ENCODE measurements at places on chromosomes 5 and 9.

GRCh38 chr9:100640447-100641050 lies 62.7 kb downstream of the CAVIN4 start:
- DNase-seq = no peak

GRCh38 chr9:124831642-124832364 lies 21.5 kb upstream of the WDR38 start:
- DNase-seq = no peak

DNA sequence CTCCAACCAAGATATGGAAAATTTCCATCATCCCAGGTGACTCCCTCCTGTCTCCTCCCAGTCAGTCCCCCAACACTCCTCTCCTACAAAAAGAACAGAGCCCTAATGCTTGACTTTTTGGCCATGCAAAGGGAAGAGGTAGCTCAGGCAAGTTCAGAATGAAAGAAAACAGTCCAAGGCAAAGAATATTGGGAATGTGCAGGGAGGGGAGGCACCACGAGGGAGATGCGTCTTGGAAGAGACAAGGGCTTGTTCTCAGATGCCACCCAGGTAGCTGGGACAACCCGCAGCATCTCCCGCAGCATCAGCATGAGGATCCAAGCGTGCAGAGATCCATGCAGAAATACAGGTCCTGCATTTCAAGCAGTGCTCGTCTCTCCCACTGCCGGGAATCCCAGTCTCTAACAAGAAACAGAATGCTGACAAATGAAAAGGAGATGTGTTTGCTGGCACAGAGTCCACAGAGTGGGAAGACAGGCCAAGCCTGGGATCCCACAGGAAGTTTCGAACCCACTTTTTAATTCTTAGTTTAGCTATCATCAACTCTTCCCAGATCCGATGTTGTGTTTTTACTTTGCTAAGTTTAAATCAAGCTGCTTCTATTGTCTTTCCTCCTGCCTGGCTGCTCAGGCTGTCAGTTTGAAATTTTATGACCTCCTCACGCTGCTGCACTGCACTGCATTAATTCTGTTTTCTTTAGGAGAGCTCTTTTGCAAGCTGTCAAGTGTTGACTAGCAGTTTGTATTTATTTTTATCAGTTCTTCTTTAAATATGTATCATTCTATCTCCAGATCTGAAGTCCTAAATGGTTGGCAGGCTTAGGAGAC lies 86.8 kb upstream of the OSMR start:
- DNase-seq = no peak

GRCh38 chr9:121966706-121967105 lies 126.4 kb downstream of the TTLL11 start:
- no peak for DNase-seq

GRCh38 chr9:124453586-124454191 lies 3.4 kb downstream of the ADGRD2 start:
- DNase-seq = peak; percentile 63

DNA sequence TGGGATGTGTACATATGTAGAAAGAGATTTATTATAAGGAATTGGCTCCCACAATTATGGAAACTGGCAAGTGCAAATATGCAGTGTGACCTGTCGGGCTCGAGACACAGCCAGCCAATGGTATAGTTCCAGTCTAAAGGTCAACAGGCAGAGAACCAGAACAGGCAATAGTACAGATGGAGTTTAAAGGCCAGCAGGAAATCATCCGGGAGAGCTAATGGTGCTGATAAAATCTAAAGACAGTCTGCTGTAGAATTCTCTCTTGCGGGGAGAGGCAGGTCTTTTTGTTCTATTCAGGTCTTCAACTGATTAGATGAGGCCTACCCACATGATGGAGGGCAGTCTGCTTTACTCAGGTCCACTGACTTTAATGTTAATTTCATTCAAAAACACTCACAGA lies 21.8 kb downstream of the ANKRD31 start:
- DNase-seq = no peak

DNA sequence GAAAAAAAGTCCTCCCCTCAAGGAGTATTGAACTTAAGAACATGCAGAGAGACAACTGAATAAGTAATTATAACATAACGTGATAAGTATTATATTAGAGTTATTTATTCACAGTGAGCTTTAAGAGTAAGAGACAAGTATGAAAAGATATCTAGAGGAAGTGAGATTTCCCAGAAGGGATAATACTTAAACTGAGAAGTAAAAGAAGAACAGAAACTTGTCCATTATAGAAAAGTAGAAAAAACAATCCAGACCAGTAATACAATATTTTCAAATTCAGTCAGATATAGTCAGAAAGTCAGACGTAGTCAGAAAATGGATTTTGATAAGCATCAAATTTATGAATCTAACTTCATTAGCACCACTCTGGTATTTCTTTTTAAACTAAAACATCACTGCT lies 613.0 kb upstream of the CCNG1 start:
- DNase-seq = no peak

DNA sequence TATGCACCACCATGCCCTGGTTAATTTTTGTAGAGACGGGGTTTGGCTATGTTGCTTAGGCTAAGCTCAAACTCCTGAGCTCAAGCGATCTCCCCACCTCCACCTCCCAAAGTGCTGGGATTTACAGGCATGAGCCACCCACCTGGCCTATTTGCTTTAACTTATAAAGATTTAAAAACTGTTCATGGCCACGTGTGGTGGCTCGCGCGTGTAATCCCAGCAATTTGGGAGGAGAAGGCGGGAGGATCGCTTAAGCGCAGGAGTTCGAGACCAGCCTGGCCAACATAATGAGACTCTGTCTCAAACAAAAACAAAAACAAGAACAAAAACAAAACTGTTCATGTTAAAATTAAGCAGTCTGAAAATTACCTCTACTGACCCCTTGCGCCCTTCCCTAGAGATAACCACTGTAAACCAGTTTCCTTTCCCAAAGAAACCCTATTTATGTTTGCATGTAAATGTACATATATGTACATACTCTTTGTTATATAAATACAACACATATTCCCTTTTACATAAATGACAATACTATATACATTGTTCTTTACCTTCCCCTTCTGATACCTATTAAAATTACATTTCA lies 1.5 kb downstream of the AK6 start:
- peak; percentile 15 for DNase-seq

- DNase-seq = no peak
Measured at GRCh38 chr9:136243631-136244030, 2.0 kb downstream of the QSOX2 start.

GRCh38 chr5:174505621-174506020 lies 218.8 kb upstream of the MSX2 start:
- no peak for DNase-seq

DNA sequence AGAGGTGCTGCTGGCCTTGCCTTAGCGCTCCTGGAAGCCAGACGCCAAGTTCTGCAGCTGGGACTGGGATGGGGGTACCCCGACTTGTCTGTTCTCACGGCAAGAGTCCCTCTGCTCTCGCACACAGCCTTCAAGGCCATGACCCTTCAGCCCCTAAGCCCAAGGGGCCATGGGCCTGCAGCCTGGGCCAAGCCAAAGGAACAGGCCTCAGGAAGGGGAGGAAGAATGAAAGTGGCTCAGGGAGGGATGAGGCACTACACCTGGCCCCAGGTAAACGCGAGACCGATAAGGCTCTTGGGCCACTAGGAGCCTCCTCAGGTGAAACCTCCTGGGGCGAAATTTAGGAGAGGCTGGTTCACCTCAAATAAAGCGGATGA lies 3.9 kb downstream of the EBF1 start:
- no peak for DNase-seq

DNA sequence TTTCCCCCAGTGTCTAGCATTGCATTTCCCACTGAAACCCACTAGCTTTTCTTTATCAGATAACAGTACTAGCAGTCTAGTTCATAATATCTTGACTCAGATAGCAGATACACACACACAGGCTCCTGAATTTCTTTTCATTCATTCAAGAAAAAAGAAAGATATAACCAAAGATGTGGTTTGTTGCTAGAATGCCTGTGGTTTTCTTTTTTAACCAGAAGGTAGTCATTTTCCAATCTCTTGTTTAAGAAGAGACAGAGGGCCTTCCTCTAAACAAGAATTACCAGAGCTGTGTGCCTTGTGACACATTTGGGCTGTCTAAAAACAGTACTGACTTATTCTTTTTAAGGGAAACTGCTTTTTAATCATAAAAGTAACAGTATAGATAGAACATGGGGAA lies 167.3 kb downstream of the PJA2 start:
- DNase-seq = no peak

Data from HAP-1 (cell line).